A549 (cell line): ENCODE measurements at places on chromosomes 11 and 22.

- peak; percentile 44 for DNase-seq
Measured at GRCh38 chr11:71977743-71978418, 20.8 kb upstream of the IL18BP start.

DNA sequence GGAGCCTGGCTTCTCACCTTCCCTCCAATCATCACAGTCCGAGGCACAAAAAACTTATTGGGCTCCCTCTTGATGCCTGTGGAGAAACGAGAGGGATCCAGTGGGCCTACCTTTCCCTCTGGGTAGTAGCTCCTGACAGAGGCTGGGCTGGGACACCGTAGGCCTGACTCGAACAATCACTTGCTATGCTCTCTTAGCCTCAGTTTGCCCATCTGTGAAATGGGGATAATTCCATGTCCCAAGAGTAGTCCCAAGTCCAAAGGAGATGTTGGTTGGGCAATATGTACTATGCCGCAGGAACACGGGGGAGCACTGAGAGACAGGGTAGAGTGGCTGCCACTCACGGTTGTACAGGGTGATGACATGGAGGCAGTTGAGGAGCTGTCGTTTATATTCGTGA, 7.6 kb upstream of the RASGRP2 start:
- no peak for DNase-seq

DNA sequence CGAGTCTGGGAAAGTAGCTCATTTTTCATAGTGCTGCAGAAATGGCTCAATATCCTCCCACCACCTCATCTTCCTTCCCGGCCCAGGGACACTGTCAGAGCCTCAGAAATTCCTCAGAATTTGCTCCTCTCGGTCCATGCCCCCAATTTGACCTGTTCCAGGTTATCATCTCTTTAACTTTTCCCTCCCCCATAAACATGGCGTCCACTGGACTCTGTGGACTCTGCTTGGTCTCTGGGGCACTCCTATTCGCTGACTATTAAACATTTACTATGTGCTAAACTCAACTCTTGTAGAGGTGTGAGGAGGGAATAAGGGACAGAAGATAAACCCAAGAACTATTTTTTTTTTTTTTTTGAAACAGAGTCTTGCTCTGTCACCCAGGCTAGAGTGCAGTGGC, 8.2 kb upstream of the PC start:
- DNase-seq, result no peak

GRCh38 chr11:16547879-16548278, 190.6 kb upstream of the C11orf58 start:
- no peak for DNase-seq

DNA sequence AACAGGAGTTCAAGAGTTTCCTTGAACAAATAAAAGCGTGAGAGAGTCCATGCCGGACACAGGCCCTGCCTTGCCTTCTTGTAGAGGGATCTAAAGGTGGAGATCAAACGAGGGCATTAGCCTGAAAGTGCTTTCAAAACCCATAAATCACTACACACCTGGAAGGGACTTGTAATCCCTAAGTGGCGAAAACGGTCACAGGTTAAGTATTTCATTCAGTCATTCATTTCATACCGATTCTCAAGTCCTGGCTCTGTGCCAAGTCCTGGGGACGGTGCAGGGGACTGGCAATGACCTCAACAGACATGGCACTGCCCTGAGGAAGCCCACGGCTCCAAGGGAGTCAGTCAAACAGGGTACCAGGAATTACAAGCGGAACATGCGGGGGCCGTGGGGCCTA, 26.6 kb downstream of the ELFN2 start:
- no peak for DNase-seq

- no peak for DNase-seq
Measured at GRCh38 chr11:64059339-64060140, 23.8 kb downstream of the FLRT1 start.

DNA sequence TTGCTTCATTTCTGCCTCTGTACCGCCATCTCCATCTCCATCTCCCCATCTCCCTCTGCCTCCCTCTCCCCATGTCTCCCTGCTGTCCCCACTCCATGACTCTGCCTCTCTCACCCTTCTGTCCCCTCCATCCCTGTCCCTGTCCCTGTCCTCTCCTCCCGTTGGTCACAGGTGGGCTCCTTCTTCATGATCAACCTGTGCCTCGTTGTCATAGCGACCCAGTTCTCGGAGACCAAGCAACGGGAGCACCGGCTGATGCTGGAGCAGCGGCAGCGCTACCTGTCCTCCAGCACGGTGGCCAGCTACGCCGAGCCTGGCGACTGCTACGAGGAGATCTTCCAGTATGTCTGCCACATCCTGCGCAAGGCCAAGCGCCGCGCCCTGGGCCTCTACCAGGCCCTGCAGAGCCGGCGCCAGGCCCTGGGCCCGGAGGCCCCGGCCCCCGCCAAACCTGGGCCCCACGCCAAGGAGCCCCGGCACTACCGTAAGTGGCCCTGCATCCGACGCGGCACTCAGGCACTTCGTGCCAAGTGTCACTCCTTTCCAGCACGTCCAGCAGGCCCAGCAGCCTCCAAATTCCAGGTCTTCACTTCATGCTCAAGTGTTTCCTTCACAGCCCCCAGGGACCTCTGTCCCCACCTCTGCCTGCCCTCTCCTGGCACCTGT, 76.0 kb downstream of the CACNA1I start:
- DNase-seq, result no peak

DNA sequence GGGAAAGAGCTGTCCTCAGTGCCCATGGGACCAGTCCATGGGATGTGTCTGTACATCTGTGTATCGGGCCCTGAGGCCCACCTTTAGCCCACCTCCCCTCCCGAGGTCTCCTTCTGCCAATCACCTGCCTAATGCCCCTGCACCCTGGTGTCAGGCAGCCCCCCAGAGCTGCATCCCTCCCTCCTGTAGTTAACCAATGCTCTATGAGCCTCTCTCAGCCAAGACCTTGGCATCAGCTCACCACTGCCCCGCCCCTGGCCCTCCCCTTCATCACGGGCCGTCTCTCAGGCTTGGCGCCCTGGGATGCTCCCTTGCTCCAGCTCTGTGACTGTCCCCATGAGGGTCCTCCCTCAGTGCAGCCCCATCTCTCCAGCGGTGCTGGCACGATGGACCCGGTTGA, 18.5 kb downstream of the MGAT3 start:
- no peak for DNase-seq

DNA sequence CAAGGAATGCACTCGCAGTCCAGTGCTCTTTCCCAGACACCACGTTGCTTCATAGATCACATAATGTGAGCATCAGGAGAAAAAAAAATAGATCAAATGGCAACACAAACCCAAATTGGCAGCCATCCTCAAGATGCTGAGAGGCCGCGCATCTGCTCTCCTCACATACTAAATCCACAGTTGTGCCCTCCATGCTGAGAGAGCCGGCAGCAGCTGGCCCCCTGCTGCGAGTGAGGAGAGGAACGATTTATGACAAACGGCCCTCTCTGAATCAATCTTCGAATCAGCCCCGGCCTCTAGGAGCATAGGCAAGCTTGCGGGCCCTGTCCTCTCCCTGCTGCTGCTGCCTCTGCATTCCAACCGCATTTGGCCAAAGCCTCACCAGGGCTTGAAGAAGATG, 159.9 kb upstream of the TENM4 start:
- DNase-seq, result no peak

- no peak for DNase-seq
Measured at GRCh38 chr11:70265341-70265740, 5.1 kb upstream of the PPFIA1 start.

GRCh38 chr11:34665077-34665835, 44.4 kb downstream of the EHF start:
- DNase-seq, result peak; percentile 54

DNA sequence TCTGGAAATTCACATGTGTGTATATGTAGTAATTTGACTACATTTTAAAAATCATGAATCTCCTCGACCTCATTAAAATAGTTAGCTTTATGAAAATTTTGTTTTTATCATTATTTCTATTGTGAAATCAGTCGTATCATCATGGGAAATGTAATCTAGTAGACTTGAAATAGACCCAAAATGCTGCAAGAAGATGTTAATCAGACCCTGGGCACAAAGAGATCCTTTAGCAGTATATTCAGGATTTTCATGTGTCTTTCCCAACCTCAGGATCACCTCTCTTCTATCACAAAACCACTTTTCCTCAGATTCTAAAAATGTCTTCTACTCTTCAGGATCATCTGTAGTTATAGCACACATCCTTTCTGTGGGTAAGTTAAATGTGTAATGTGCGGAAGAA, 74.9 kb upstream of the ADSL start:
- DNase-seq, result no peak

DNA sequence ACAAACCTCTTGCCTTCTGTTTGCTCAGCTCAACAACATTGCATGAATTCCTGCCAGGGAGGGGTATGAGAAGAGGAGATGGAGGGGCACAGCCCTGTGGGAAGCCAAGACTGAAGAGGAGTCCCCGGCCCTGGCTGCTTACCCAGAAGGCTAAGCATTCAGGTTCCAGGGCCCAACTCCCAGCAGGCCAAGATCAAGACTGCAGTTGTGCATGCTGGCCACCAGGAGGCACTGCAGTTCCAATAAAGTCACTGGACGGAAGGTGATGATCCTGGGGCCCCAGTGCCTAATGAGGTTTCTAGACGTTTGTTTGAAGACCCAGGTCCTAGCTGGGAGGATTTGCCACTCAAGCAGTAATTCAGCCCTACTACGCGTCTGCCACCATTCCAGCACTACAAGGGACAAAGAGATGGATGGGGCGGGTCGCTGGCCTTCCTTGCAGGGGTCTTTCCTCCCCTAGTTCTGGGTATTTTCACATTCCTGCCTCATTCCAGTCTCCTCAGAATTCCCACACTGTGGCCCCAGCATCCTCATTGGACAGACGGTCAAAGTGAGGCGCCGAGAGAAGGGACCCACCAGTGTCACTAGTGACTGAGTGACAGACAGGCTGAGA, 23.6 kb downstream of the ALX4 start:
- DNase-seq, result peak; percentile 70

DNA sequence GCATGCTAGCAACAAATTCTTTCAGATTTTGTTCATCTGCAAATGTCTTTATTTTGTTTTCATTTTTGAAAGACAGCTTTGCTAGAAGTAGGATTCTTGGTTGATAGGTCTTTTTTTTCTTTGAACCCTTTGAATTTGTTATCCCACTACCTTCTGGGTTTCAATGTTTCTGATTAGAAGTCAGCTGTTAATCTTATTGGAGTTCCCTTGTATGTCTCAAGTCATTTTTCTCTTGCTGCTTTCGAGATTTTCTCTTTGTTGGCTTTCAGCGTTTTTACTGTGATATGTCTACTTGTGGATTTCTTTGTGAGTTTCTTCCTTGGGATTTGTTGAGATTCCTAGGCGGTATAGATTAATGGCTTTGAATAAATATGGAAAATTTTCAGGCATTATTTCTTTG, 27.2 kb upstream of the MS4A8 start:
- no peak for DNase-seq

- no peak for DNase-seq
Measured at GRCh38 chr22:19850763-19851109, 3.9 kb downstream of the GNB1L start.

- DNase-seq, result peak; percentile 27
Measured at GRCh38 chr11:8794677-8795103, 112.1 kb downstream of the RPL27A start.

DNA sequence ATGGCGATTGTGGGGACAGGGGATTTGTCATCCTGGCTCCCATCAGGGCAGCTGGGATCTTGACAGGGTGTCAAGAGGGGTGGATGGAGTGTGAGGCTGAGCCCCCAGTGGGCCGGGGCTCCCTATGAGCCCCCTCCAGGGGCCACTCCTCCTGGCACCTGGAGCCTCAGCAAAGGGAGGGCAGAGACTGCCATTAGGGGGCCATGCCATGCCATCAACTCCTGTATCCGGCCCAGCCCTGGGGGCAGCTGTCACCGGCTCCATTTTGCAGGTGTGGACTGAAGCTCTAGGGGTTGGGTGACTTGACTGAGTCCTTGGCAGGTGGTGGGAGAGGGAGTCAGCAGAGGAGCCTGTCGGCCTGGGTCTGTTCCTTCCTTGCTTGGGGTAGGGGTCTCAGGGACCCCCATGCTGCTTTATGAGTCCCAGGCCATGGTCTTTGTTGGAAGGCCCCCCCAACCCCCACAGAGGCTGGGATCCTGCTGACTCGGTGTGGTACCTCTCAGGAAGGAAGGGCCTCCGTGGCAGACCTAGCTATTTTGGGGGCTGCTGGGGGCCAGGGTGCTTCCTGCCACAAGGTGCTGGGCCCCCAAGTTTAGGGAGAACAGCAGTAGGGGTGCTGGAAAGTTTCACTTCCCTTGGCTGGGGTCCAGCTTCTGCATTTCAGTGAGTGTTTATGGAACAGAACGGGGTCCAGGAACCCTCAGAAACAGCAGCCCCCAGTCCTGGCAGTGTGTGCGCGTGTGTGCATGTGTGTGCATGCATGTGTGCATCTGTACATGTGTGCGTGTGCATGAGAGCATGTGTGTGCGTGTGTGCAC, 1.5 kb downstream of the ACY3 start:
- no peak for DNase-seq

- no peak for DNase-seq
Measured at GRCh38 chr11:127451861-127452260, 451.3 kb upstream of the KIRREL3 start.

DNA sequence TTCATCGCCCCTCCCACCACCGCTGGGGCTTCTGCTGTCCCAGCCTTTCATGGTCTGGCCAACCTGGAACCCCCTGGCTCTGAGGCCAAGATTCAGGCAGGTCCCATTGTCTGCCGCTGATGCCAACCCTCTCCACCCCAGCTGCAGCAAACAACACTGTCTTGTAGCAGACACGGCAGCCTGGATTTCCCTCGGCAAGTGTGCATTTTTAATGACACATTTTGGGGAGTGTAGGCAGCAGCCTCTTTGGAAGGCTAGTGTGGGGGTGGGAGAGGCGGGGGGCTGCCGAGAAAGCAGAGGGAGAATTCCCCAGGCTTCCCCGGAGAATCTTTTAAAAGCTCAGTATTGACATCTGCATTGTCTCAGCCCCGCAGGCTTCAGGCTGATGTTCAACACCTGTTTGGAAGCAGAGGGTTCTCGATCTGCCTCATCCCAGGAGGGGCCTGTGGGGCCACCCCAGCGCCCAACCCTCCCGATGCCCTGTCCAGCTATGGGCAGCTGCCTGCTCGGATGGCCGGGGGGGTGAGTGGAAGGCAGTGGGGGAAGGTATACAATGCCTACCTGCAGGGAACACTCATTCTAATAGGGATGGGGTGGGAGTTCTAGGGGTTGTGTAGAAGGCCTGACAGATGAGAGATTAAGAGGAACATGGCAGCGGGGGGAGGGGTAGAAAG, 41.5 kb downstream of the NECTIN1 start:
- no peak for DNase-seq

DNA sequence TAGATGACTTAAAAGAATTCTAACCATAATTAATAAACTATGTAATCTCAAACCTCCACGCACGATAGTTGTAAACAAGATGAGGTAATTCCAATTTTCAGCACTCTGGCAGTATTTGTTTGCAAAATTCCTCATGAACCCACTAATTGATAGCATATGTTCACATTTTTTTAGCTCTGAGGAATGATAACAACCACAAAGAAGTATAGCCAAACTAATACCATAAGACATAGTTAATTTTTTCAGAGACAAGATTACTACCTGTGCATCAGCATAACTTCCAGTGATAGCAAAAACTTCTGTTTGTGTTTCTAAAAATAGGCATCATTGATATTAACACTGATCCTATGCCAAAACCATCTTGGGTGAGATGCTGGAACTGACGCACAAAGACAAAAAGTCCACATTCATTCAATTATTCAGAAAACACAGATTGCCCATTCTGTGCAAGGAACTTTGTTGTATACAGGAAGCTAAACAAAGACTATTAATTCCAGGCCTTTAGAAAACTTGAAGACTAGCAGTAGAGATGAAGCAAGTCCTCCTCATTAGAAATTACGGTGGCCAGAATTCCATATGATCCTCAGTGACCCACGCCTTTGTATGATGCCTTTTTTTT, 57.7 kb downstream of the PDGFD start:
- DNase-seq, result no peak
